Activated CD4-positive, alpha-beta T cell treated with anti-CD3 and anti-CD28 coated beads, Interleukin-10, Interleukin-2, amounts not matched to agents 100 ng/mL and 50 ng/mL, durations not matched to agents 16 hours and 8 hours (primary cell): ENCODE measurements at places on chromosomes 13 and 19.
A peak's percentile ranks its signal among the peaks of the same experiment; 100 is the strongest.

DNA sequence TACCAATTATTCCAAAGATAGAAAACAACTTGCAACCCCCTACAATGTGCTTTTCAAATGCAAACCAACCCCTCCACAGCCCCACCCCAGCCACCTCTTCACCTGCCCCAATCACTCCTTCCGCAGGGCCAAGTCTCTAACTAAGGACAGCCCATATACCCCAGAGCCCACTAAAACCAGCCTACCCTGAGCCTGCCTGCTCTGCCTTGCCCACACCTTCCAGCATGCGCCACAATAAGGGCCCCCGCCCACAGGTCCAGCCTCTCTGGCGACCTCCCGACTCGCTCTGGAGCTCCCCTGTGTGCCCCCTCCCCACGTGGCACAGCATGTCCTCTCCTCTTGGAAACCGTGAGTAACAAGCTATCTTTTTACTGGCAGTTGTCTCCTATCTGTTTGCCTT is 42.8 kb upstream of the MEDAG start:
- DNase-seq, result no peak

DNA sequence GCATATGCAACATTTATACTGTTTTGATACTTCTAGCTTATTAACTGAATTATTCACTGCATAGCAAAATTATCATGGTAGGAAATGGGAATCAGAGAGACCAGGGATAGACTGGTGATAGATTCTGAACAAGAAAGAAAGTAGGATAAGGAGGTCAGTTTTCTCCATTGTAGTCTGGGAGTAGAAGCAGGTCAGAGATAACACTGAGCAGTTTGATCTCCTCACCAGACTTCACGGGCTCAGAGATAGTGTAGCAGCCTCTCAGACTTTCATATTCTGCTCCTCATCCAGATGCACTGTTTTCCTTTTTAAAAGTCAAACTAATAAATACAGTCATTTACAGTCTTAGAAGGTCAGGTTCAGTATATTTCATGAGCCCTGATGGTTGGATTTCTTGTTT is 56.0 kb upstream of the MYO16 start:
- DNase-seq, result no peak

GRCh38 chr19:35549174-35549788 is 3.9 kb downstream of the TMEM147 start:
- DNase-seq, result peak; percentile 71

- DNase-seq, result no peak
Observed at GRCh38 chr13:37395544-37395943, 203.0 kb downstream of the POSTN start.

- DNase-seq, result no peak
Observed at GRCh38 chr13:47146136-47146535, 249.3 kb upstream of the HTR2A start.

GRCh38 chr13:99053636-99054233 is 75.9 kb upstream of the DOCK9 start:
- peak; percentile 30 for DNase-seq

- no peak for DNase-seq
Observed at GRCh38 chr19:2360833-2361232, 768 bp downstream of the TMPRSS9 start.

DNA sequence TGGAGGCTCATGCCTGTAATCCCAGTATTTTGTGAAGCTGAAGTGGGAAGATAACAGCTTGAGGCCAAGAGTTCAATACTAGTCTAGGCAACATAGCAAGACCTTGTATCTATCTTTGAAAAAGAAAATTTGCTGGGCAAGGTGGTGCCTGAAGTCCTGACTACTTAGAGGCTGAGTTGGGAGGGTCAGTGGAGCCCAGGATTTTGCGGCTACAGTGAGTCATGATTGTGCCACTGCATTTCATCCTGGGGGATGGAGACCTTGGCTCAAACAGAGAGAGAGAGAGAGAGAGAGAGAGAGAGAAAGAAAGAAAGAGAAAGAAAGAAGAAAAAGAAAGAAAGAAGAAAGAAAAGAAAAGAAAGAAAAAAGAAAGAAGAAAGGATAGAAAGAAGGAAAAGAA is 1872.3 kb upstream of the PCDH20 start:
- no peak for DNase-seq

DNA sequence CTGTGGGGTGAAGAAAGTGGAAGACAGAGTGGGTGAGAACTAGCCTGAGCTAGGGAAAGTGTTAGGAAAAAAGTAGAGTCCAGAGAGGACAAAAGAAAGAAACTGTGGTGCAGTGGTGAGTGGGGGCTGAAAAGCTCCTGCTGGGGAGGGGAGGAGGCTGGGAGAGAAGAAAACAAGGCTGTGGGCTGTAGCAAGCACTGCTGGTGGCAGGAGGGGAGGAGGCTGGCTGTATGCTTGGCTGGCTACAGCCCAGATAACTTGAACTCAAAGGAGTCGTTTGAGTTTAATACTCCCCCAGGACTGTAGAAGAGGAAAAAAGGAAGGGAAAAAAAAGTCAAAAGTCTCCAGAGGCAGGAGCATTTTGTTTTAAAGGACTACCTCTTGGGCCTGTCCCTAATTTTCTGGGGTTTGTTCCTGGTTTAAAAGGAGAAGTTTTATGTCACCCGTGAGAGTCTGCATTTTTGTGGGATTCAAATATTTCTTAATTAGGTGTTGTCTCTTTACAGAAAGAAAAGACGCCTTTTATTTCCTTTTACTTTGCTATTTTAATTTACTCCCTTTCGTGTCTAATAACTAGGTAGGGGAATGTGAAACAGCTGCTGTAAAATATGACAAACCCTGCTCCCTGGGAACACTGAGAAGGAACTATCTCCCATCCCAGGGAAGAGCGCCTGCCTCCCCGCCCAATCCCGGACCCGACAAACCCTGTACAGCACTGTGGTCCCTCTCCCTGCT is 21.7 kb downstream of the ZIC5 start:
- no peak for DNase-seq
